ENCODE measurements at places on chromosomes 2 and 18. TPM values are rescaled to one million over a fixed set of nuclear protein-coding genes. Genes with fewer than 3 reads are reported as not detected.

The SCN3A gene
- total RNA-seq: 1.0 TPM

The ERFE gene
- 1.5 TPM for total RNA-seq

The KCNG2 gene
- not detected for total RNA-seq

The DSG2 gene
- total RNA-seq: 72.7 TPM

The CFC1 gene
- not detected for total RNA-seq

The OXER1 gene
- total RNA-seq: 0.47 TPM

The NEURL3 gene
- not detected for total RNA-seq

The C2orf42 gene
- total RNA-seq: 9.9 TPM

The FAM237A gene
- total RNA-seq: not detected

DNA sequence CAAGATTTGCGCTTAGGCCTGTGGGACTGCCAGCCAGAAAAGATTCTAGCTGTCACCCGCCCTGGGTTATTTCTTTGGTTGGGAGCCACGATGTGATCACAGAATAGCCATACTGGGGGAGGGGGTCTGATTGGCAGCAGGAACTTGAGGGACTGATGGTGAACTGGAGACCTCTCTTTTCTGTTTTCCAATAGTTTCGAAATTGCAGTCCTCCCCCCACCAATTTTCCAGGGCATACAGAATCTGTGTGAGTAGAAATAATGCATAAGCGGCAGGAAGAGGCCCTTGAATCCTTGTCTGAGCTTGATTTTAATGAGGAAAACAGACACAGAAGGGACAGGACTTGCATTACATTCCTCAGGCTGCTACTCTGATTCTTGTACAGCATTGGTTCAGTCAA is 2.2 kb upstream of the POLR2D start:
- no peak for DNase-seq

DNA sequence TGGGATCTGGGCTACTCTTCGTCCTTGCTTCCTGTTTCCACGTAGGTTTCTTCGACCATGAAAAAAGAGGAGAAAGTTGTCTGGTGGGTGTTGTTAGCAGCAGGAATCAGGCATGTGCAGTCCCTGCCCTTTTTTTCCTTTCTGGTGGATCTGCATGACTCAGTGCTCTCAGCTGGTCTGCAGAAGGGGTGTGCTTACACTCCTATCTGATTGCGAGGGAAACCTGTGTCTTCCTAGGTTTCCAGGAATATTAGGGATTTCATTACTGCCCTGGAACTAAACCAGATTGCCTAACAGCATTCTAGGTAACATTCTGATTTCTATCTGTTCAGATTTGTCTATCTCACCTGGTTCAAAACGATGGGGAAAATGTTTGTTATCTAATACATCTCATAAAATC is 174.3 kb downstream of the CCDC102B start:
- no peak for DNase-seq

DNA sequence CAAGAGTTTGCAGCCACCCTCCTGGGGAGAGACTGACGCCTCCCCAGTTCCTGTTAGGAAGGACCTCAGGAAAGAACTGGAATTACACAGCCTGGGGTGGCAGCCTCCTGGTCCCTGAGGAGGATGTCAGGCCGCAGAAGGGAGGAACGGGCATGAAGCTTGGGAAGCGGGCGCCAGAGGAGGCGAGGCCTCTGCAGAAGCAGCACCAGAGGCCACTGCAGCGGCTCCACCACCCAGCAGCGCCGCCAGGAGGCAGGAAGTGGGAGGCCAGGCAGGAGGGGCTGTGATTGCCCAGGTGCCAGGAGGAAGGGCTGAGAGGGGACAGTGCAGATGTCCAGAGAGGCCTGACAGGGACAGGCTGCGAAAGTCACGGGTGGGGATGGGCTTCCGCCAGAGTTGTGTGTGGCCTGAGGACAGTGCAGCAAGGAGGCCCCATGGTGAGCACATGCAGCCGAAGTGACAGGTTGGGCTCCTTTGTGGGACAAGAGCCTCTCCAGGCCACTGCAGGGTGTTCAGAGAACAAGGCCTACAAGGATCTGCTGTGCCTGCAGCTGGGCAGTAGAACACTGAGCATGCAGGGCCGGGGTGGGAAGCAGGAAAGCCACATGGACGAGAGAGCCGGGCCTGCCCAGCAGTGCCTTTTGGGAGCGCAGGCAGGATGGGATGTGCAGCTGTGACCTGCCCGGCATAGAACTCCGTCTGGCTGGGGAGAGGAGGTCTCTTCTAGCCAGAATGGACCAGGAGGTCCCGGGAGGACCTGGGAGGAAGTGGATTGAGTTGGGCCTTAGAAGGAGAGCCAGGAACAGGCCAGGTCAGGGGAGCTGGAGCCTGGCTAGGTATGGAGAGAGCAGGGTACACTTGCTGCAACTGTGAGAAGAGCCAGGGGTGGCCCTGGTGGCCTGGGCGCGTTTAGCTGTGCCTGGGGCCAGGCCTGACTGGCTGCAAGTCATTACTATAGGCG is 39.1 kb upstream of the ALPP start:
- no peak for DNase-seq

DNA sequence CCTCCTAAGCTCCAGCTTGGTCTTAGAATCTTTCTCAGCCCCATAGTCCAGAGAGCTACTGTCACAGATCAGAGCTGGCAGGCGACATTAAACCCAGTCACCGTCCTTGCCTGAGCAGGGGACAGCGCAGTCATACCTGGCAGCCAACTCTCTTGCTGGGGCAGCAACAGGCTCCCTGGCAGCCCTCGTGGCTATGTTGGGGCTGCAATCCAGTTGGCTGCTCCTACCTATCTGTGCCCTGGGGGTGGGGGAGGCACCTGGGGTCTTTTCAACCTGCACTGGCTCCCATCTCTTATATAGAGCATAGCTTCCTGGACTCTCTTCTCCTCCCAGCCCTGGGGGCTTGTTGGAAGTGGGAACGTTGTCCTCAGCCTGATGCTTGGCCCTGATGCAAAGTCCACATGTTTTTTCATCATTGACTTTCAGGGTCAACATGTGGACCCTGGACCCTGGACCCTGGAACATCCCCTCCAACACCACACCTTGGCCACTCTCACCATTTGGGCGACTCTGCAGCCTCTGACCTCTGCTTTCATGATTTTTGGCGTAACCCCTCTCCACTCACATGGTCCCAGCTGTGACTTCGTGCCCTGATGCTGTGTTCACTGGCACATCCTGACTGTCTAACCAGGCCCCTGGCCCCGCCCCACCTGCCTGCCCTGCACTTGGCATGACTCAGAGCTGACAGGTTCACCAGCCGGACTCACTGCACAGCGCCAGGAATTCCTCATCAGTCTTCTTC is 45.6 kb downstream of the ATOH8 start:
- DNase-seq: no peak

GRCh38 chr2:29879456-29879855 is 41.9 kb downstream of the ALK start:
- DNase-seq: no peak

- no peak for DNase-seq
These were observed 1.9 kb downstream of the BIN1 start for GRCh38 chr2:127104881-127105655.

DNA sequence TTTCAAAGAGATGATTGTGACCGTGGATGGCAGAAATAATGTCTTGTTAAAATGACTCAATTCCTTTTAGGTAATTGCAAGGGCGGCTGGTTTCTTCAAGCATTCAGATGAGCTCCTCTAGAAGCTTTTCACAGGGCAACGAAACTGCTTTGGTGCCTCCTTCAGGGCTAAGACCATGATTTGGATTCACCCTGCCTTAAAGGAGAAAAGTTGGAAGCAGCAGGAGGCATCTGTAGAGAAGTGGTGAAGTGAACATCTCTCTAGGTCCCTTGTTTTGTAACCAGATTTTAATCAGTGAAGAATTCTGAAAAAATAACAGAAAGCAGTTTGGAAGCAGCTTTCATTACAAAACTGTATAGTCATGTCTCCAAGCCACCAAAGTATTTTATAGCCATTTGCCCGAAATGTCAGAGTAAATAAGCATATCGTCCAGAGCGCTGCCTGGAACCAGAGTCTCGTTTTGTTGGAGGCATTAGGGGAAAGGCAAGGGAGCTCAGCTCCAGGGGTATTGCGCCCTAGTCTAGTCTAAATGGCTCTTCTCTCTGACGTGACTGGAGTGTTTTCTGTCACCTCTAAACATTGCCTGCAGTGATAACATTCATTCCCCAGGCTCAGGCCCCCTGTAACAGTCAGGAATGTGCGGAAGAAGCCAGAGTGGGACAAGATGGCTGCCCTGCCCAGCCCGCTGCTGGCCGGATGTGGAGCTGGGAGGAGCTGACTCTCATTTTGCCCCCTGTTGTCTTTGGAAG is 57.8 kb upstream of the ITGB6 start:
- DNase-seq: no peak

GRCh38 chr2:205732314-205732713 is 50.0 kb downstream of the NRP2 start:
- no peak for DNase-seq
